Astrocyte of the hippocampus (primary cell): ENCODE measurements at places on chromosomes 1 and 21.
A peak's percentile ranks its signal among the peaks of the same experiment; 100 is the strongest.

- DNase-seq: no peak
Observed at GRCh38 chr1:208008534-208008933, 97.6 kb upstream of the CD34 start.

DNA sequence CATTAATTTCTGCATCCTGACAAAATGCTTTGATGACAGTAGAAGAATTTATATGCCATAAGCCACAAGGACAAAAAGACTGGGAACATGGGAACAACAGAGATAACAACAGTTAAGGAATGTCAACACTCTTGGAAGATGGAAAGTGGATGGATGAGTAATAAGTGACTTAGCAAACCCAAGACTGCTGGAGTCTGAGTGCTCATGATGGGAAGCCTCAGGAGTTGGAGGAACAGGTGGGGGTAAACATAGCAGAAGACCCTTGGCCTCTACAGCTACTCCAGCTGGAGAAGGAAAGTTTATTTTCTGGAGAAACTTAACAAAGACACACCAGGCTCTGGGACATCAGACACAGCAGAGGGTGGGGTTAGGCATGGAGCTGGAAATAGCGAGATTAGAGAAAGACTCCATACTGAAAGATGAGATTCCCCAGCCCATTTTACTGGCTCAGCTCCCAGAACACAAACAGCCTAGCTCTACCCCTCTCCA lies 13.6 kb downstream of the G0S2 start:
- peak; percentile 12 for DNase-seq

- peak; percentile 46 for DNase-seq
Observed at GRCh38 chr1:209590405-209590804, 6.9 kb downstream of the CAMK1G start.

- DNase-seq: no peak
Observed at GRCh38 chr1:198295971-198296370, 139.2 kb downstream of the NEK7 start.

GRCh38 chr1:181129771-181130606 lies 41.5 kb downstream of the IER5 start:
- DNase-seq: no peak

GRCh38 chr1:80987106-80987505 lies 813.6 kb upstream of the ADGRL2 start:
- DNase-seq: no peak

- no peak for DNase-seq
Observed at GRCh38 chr1:65359888-65360287, 50.5 kb downstream of the DNAJC6 start.

DNA sequence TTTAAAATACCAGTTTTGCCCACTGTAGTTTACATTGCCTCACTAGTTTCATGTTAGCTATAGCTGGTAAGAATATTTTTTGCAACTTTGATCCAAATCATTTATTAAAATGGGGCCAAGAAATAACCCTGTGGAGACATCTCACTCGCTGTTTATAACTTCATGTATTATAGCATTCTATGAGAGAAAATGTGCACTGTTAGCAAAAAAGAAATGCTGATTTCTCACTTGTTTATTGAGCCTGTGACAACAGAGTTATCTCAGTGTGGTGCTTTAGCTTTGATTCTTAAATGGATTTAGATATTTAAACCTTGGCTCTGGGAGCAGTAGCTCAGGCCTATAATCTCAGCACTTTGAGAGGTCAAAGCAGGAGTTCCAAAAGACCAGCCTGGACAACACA lies 127.9 kb downstream of the PIK3R3 start:
- DNase-seq: no peak

- DNase-seq: peak; percentile 79
Observed at GRCh38 chr1:74652711-74653139, 20.9 kb downstream of the ERICH3 start.

DNA sequence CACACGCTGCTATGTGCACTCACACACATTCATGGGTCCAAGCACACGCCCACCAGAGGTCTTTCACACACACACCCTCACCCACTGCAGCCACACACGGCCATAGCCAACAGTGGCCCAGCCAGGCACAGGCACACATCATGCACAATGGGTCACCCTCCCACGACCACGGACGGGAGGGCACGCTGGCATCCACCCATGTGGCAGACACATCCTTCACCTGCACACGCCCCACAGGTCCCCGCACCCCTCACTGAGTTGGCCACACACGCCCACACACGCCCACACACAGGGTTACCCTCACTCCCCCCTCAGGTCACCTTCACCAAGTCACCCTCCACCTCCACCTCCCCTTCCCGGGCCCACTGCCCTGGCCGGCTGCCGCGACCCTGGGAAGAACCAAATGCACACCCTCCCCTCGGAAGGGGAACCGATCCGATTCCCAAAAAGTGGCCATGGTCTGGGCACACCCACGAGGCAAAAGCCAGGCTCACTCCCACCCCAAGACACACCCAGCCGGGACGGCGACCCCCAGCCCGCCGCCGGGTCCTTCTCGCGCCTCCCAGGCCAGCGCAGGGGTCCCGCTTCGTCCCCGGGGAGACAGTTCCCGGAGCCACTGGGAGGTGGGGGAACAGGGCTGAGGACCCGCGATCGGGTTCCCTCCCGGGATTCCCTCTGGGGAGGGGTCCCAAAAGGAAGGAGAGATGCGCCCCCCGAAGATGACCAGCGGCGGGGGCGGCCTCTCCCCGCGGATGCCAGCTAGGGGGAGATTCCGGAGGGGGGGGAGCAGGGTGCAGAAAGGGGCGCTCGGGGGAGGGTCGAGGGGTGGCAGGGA lies 860 bp downstream of the SDC3 start:
- DNase-seq: peak; percentile 21

DNA sequence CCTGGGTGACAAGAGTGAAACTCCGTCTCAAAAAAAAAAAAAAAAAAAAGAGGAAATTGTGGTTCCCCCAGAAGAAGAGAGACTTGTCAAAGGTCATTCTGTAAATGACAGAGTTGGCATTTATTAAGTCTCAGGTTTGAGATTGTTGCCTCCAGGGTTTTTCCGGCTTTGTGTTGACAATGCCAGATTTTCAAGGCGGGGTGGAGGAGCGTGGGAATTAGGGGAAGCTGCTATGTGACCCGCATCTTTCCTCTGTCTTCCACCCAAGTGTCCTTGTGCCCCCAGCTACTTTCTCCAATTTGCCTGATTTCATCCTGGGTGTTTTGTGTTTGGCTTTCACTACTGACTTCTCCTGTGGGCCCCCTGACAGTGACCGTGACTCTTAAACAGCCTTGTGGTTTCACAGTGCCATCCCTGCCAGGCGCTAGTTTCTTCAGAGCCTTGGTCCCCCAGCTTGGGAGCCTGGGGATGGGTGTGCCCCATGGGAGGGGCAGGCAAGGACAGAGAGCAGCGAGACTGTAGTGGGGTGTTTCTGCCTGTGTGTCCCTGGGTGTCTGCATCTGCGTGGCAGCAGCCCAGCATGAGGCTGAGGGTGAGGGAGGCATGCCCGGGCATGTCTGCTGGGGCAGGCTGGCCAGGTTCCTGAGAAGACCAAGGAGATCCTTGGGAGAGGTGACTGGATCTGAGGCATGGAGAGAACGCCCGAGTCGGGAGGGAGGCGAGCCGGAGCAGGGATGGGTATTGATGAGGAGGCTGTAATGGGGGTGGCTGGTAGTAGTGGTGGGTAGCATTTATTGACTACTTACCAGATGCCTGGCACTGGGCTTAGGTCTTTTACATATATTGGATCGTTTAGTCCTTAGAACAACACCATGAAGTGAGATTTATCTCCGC lies 46.3 kb downstream of the IER5 start:
- DNase-seq: peak; percentile 93

GRCh38 chr1:58899587-58900271 lies 115.9 kb upstream of the JUN start:
- DNase-seq: no peak

DNA sequence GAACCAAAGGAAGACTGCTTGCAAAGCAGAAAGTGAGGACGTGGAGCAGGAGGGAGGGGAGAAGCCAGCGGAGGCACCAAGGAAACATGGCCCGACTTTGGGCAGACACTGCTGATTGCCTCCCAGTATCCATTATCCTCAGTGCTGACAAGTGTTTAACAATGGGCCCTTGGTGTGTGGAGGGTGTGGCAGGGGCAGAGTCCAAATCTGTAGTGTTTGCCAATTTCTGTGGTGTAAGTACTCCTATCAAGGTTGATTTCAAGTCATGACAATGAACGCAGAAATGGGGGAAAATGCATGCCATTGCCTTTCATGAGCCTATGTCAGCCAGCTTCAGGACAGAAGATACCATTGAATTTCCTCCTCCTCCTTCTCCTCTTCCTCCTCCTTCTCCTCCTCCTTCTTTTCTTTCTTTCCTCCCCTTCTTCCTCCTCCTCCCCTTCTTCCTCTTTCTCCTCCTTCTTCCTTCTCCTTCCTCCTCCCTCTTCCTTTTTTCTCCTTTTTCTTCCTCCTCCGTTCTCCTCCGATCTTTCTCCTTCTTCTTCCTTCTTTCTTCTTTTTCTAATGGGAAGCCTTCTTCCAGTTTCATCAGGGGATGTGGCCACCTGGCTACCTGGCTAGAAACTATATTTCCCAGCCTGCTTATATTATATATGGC lies 10.3 kb upstream of the PHC2 start:
- DNase-seq: no peak

GRCh38 chr1:87436534-87436933 lies 107.9 kb downstream of the LMO4 start:
- peak; percentile 3 for DNase-seq

DNA sequence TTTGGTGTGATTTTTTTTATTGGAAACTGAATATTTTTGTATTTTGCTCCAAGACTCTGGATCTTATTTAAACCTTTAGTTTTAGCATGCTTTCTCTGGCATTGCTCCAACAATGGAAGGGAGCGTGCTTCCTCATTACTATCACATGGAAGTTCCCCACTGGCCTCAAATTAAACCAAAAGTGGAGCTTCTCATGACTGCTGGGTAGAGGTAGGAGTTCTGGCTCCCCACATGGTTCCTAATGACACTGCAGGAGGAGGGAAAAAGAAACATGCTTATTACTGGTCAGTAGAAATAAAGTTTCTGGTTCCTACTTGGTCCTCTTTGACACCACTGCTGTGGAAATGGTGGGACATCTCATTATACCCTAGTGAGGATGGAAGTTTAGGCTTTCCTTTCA lies 310.5 kb downstream of the PTGER3 start:
- DNase-seq: no peak

GRCh38 chr21:45655124-45655523 lies 11.6 kb downstream of the PCBP3 start:
- no peak for DNase-seq

DNA sequence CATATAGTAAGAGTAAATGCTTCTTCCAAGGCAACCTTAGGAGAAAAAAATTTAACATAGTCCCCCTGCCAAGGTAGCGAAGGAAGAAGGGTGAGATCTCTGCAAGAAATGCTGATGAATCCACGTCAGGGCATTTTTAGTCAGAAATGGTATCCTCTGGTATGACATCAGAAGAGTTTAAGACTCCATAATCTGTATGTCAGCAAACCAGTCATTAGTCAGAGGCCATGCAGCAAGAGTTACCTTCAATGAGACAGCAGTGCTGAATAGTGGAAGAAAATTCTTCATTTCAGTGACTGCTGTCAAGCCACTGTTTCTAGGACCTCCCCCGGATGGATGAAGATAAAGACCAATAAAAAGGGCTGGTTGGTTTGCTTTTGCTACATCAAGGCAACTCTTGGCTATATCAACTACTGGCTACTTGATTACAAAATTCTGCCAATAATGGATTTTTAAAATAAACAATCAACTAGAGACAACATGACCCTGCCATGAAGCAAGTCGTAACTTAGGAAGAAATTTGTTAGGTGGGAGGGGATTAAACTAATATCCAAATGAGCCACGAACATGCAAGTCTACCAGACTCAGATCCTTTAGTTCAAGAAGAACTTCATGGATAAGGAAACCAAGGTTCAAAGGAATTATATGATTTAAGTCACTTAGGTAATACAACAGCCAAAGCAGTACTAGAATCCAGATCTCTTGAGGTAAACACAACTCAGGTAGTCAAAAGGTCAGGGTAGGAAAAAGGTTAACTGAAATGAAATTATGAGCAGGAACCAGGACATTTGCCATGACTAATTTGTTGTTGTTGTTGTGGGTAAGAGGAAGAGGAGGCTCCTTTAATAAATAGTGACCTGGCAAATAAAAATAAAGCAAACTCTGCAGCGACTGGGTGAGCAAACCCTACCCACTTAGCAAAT lies 25.6 kb upstream of the GUCA2A start:
- no peak for DNase-seq

DNA sequence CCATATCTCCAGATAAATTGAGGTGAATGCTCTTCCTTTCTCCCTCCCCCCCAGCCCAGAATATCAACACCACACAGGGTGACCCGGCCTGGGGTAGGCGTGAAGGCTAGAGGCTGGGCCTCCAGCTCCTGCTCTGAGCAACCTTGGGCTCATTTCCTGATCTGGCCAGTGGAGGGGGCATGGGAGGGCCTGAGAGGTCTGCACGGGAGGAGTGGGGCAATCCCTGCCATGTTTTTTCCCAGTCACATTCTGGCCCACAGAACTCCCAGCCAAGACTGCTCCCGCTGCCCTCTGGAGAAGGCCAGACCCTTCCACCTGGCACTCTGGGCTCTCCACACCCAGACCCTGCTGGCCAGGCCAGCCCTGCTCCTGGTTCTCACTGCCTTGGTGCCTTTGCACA lies 3.9 kb downstream of the CLDN19 start:
- DNase-seq: no peak

DNA sequence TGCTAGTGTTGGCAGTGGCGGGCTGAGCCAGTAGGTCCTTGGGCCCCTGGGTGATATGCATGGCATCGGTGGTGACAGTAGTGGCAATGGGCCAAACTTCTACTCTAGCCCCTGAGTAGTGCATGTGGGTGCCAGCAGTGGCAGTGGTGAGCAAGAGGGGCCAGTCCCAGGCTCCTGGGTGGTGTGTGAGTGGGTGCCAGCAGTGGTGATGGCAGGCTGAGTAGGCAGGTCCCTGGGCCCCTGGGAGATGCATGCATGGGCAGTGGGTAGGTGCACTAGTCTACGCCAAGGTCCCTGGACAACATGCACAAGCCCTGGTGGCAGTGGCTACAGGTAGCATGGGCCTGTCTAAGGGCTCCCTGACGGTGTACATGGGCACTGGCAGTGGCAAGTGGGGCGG lies 24.6 kb upstream of the TTC22 start:
- DNase-seq: no peak

DNA sequence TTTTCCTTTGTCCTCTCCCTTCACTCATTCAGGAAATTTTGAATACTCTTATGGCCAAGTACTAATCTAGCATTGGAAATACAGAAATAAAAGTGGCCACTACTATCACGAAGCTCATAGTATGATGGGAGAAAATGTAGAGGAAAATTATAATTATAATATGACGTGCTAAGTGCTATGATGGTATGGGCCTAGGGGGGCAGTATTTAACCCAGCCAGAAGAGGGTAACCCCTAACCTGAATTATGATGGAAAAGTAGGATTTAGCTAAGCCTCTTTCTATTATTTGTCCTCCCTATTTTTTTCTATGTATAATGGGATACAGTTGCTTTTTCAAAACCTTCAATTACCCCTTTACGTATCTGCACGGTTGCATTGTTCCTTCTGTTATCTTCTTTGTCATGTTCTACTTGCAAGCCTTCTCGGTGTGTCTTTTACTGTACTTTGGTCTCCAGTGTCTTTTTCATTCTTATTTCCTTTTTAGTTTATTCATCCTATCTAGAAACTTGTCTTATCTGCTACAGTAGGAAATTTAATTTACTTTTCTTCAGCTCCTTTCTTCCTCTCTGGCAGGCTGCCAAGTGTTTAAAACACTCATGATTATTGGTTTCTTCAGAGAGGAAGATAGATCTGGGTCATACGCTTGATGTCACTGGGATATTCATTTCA lies 88.8 kb upstream of the GPR52 start:
- DNase-seq: peak; percentile 10
